Left kidney (tissue), 8 donors: ENCODE measurements at places on chromosomes 16 and 17. TPM values are rescaled to one million over a fixed set of nuclear protein-coding genes. Genes with fewer than 3 reads are reported as not detected.

DNA sequence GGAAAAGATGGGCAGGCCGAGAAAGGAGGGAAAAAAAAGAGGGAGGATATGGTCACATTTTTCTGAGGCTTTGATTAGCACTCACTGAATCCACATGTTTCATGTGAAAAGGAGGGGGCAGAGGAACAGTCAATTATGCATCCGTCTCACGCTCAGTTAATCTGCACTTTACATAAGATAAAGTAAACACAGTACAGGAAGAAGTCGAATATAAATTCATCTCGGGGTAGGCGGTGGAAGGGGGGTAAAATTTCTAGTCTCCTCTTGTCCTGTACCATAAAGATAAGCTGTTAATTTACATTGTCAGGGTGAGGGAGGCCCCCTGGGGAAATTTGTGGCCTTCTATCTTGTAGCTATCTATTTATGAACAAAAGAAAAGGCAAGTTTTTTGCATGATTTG lies 73.1 kb upstream of the CES5A start:
- DNase-seq, result peak; percentile 38

DNA sequence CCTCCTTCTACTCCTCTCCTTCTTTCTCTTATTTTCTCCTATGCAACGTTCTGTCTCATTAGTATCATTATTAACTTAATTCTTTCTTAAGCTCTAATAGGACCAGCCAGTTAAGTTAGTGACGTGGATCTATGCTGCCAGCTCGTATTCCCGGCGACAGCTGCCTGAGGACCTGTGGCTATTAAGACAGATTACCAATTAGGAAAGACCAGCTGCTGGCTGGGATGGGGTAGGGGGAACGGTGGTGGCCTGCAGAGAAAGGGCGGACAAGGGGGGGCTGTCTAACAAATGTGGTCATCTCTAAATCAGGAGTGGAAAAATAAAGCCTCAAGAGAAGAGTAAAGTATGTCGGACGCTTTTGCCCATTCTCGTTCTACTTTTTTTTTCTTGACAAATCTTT lies 770 bp upstream of the MYH3 start:
- DNase-seq, result no peak

DNA sequence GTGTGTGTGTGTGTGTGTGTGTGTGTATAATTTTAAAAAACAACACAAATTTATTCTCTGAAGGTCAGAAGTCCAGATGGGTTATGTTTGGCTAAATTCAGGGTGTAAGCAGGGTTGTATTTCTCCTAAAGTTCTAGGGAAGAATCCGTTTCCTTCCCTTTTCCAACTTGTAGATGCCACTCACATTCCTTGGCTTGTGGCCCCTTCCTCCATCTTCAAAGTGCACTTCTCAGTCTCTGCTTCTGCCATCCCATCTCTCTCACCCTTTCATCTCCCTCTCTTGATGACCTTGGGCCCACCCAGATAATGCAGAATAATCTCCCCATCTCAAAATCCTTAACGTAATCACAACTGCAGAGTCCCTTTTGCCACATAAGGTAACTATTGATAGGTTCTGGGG lies 7.8 kb upstream of the TFAP4 start:
- no peak for DNase-seq

- DNase-seq, result no peak
Measured at GRCh38 chr16:73724503-73724902, 572.1 kb upstream of the PSMD7 start.

The GRIN2C gene
- polyA plus RNA-seq, result 0.18 TPM

GRCh38 chr17:47816947-47817346 lies 4.6 kb downstream of the OSBPL7 start:
- DNase-seq, result no peak

DNA sequence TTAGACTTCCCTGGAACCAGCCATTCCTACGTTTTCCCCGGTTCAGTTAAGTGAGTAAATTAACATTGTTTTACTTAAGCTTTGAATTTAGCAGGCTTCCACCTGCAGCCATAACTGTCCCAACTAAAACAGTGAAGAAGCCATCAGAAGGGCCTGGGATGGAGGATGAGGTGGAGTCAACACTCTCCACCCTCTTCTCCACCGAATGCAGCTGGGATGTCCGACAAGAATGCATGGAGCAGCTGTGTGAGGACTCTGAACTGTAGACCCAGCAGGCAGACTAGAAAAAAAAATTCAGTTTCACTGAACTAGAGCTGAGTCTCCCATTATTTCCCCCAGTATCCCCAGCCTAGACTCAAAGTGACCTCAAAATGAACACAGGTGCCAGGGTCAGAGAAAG lies 114.8 kb downstream of the C16orf95 start:
- no peak for DNase-seq

GRCh38 chr17:73594598-73594997 lies 49.6 kb downstream of the SDK2 start:
- DNase-seq, result no peak

DNA sequence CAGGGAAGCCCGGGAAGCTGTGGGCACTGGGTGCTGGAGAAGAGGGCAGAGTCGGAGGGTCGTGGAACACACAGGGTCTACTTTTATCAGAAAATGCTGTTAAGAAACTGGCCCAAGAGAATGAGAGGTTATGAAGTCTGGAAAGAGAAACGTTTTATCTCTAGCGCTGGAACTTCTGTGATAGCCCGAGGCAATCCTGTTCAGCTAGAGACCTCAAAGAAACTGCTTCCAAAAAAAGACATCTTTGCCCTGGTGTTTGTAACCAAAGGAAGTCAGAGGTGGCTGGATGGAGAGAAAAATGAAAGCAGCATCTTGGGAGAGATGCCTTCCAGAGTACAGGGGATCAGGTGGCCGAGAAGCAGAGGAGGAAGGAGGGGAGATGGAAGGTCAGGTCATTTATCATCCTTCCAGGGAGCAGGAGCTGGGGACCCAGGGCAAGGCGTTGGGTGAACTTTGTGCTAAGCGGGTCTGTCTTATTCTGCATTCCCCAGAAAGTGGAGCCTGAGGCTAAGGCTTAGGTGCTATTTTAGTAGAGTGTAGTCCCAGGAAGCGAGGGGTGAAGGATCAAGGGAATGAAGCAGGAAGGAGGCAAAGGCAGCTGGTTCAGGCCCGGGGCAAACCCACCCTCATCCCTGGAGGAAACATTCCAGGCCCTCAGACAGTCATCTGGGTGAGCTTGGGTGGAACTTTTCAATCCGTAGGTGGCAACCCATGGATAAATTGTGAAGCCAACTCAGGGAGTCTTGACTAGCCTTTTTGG lies 66.5 kb downstream of the MGAT5B start:
- no peak for DNase-seq

DNA sequence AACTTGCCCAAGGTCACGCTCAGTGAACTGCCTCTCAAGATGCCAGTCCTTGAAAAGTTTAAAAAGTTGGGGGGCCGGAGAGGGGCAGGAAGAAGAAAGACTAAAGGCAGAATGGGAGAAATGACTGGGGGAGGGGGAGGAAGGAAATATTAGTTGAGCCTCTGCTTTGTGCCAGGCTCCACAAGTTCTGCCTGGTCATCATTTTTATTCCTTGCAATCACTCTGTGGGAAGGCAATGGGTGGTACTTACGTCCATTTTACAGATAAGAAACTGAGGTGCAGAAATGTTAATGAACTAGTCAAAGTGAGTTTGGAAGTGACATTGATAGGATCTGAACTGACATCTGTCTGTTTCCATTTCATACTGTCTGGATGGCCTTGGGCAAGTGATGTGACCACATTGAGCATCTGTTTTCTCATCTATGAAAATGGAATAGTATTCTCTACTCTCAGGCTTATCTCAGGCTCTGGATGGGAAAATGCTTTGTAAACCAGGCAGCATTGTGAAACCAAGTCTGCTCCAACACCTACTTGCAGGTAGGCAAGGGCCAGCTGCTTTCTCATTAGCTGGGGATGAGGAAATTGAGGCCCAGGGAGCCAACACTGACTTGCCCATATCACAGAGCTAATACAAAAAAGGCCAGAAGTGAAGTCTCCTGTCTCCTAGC lies 19.2 kb downstream of the ASIC2 start:
- no peak for DNase-seq

The LDHD gene
- 4.1 TPM for polyA plus RNA-seq
